ENCODE measurements at places on chromosomes 1 and 21. TPM values are rescaled to one million over a fixed set of nuclear protein-coding genes. Genes with fewer than 3 reads are reported as not detected.

The KLF18 gene
- total RNA-seq: not detected

The DMRTA2 gene
- not detected for total RNA-seq

The TRNP1 gene
- total RNA-seq: 4.0 TPM

The CRYBG2 gene
- total RNA-seq: 15.4 TPM

The LRRC53 gene
- total RNA-seq: not detected

The SPATA21 gene
- not detected for total RNA-seq

The OR2T29 gene
- total RNA-seq: not detected

The MRPL39 gene
- total RNA-seq: 30.2 TPM

The CFHR2 gene
- not detected for total RNA-seq

Measured in skin of body (tissue), 3 donors.